Neural crest cell (in vitro differentiated cells): ENCODE measurements at places on chromosomes 6 and 20.

- DNase-seq, result no peak
Measured at GRCh38 chr6:148650941-148651505, 95.8 kb upstream of the UST start.

- DNase-seq, result no peak
Measured at GRCh38 chr6:34580707-34581560, 24.8 kb upstream of the SPDEF start.

DNA sequence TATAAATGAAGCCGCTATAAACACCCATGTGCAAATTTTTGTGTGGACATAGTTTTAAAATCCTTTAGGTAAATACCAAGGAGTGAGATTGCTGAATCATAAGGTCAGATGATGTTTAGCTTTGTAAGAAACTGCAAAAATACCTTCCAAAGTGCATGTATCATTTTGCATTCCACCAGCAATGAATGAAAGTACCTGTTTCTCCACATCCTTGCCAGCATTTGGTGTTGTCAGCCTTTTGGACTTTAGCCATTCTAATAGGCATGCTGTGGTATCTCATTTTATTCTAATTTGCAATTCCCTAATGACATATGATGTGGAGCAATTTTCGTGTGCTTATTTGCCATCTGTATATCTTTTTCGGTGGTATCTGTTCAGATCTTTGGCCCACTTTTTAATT lies 93.7 kb downstream of the GCLC start:
- no peak for DNase-seq

- DNase-seq, result no peak
Measured at GRCh38 chr20:62056975-62057374, 8.7 kb downstream of the TAF4 start.

GRCh38 chr20:19868441-19868840 lies 110.4 kb downstream of the RIN2 start:
- DNase-seq, result no peak

DNA sequence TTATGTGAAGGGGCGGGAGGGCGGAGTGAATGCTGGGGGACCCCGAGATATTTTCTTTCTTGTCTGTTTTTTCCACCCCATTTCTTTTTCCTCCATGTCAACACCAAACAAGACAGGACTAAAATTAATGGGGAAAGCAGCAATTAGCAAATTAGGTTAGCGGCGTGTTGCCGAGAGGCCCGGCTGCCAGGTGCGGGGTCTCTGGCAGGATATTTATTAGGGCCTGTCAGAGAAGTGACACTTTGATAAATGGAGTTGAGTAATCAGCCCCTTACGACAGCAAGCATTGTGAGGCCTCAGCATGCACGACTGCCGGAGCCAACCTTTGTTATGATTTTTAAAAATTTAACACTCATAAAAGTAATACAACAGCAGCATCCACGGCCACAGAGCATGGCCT lies 193.8 kb downstream of the DHX35 start:
- no peak for DNase-seq

- DNase-seq, result no peak
Measured at GRCh38 chr6:55379471-55379870, 52.2 kb downstream of the GFRAL start.

GRCh38 chr20:41587523-41587922 lies 30.7 kb downstream of the CHD6 start:
- no peak for DNase-seq

DNA sequence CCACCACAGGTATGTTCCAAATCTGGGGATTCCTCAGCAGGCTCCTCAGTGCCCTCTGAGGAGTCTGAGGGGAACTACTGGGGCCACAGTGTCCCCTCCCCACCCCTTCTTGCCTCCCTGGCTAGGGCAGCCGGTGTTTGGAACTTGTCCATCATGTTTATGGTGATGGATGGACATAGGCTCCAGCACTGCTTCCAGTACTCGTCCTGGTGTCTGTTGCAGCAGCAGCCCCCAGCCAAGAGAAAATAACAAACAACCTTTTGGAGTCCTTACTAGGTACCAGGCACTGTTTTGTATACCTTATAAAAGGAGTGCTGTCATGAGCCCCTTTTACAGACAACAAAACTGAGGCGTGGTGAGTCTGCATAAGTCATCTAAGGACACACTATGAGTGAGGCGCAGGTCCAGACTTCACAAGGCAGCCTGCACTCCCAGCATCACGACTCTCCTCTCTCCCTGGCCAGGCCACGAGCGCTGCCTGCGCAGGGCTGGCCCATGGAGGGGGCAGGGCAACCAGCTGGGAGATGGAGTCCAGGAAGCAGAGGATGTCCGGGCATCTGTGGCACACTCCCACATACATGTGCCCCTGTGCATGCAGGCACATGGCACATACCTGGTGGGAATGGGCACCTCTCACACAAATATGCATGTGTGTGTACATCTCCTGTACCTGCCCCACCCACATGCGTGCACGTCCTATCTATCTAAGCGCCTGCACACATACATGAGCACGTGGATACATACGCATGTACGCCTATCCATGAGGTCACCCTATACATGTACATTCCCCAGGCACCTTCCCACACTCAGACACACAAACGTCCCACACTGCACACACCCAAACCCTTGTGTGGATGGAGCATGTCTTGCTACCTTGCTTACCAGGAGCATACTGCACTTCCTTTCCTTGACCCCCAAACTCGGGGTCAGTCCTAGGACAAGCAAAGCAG lies 152.7 kb downstream of the VEGFA start:
- no peak for DNase-seq

DNA sequence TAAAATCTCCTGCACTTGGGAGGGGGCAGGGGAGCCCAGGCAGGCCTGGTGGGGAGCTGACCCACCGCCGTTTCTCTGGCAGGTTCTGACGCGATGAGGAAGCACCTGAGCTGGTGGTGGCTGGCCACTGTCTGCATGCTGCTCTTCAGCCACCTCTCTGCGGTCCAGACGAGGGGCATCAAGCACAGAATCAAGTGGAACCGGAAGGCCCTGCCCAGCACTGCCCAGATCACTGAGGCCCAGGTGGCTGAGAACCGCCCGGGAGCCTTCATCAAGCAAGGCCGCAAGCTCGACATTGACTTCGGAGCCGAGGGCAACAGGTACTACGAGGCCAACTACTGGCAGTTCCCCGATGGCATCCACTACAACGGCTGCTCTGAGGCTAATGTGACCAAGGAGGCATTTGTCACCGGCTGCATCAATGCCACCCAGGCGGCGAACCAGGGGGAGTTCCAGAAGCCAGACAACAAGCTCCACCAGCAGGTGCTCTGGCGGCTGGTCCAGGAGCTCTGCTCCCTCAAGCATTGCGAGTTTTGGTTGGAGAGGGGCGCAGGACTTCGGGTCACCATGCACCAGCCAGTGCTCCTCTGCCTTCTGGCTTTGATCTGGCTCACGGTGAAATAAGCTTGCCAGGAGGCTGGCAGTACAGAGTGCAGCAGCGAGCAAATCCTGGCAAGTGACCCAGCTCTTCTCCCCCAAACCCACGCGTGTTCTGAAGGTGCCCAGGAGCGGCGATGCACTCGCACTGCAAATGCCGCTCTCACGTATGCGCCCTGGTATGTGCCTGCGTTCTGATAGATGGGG lies 3.0 kb downstream of the PRND start:
- DNase-seq, result no peak

- DNase-seq, result peak; percentile 52
Measured at GRCh38 chr6:158818581-158819212, 471 bp downstream of the EZR start.

- DNase-seq, result no peak
Measured at GRCh38 chr20:6240059-6240458, 117.2 kb upstream of the FERMT1 start.

DNA sequence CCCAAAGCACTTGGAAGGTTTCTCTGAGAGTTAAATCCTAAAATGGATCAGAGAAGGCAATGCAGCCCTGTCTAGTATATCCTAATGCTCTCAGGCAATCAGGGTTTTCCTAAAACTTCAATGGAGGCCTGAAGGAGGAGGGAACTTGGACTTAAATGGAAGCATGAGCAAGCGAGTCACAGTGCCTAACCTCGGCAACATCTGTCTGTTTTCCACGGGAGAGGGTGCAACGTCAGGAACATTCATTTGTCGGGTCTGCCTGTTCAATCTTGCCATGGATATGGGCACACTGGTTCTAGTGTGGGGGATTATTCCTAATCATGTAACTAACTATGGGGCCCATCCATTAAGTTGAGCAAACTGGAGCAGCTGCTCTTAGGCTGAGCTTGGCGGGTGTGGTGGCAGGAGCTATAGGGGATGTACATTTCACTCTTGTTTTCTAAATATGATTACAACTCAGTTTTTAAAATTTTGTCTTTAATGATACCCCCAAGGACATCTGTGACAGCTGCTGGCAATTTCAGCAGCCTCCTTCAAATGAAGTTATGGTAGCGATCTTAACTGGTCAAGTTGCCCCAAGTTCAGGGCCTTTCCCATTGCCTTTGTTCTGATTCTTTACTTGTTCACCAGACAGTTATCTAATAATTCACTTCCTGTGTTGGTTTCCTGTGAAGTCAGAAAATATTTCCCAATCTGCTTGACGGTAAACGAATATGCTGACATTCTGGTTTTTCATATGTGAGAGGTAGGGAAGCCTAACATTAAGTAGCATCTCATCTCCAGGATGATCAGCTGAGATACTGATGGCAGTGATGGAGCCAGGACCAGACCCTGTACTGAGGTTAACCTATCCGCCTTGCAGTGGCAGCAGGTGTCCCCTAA lies 21.6 kb downstream of the DSE start:
- no peak for DNase-seq

DNA sequence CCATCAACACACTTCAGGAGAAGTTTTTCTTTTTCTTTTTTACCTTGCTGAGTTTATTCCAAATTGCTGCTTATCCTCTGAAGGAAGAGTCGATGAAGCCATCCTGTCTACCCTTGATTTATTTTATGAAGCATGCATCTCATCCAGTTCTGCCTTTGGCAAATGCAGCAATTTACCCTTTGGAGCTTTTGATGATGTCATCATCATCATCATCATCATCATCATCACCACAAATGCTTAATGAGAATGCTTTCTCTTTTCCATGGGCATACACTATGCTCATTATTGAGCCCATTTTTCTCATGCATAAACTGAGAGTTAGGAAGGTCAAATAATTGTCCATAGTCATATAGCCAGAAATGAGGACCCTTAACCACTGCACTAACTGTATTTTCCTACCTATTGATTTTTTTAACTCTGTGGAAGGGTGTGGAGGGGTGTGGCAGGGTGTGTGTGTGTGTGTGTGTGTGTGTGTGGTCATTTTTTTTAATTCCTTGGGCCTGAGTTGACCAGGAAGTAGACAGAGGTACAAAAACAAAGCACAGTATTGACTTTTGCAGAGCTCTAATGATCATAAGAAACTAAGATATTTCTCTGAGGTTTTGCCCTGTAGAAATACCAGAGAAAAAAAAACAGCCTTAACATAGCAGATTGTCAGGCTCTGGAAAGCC lies 82.8 kb downstream of the COL9A1 start:
- DNase-seq, result no peak

GRCh38 chr20:5748246-5748645 lies 2.0 kb upstream of the SHLD1 start:
- DNase-seq, result no peak

- no peak for DNase-seq
Measured at GRCh38 chr20:9516234-9516871, 2.0 kb downstream of the LAMP5 start.

DNA sequence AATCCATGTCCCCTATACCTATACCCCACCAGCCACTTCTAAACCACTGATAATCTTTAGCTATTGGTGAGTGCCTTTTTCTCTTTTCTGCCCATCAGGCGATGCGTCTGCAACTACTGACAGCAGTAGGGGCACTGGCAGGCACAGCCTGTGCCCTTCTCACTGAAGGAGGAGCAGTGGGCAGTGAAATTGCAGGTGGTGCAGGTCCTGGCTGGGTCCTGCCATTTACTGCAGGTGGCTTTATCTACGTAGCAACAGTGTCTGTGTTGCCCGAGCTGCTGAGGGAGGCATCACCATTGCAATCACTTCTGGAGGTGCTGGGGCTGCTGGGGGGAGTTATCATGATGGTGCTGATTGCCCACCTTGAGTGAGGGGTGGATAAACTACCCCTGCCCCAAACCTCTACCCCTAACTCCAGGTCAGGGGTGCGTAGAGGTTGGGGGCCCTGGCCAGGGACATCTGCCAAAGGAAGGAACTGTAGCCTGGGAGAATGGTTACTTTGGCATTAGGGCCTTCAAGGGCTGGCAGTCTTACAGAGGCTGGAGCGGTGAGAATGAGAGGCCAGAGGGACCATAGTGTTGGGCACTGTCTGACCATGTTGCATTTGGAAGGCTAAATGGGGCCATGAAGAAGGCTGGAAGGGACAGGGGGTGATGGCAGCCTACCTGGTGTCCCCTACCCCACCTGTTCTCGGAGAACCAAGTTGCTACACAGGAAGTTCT lies 851 bp upstream of the HSD17B8 start:
- no peak for DNase-seq

GRCh38 chr20:20664795-20665589 lies 47.5 kb downstream of the RALGAPA2 start:
- no peak for DNase-seq

GRCh38 chr6:81172056-81172740 lies 580.3 kb downstream of the TENT5A start:
- no peak for DNase-seq

DNA sequence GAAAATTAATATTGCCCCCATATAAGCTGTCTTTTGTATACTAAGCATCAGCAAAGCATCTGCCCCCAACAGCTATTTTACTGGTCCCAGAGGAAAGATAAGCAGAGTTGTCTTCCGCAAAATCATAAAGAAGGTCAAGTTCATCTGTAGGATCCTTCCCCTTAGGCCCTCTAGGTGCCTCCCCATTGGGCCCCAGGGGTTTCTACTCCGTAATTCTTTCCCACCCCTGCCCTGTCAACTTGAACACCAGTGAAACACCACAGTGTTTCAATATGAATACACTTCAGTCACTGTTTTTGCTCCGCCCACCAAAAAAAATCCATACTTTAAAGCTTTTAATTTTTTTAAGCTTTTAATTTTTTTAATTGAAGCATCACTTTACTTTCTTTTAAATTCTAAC lies 159.2 kb downstream of the ATXN1 start:
- no peak for DNase-seq

DNA sequence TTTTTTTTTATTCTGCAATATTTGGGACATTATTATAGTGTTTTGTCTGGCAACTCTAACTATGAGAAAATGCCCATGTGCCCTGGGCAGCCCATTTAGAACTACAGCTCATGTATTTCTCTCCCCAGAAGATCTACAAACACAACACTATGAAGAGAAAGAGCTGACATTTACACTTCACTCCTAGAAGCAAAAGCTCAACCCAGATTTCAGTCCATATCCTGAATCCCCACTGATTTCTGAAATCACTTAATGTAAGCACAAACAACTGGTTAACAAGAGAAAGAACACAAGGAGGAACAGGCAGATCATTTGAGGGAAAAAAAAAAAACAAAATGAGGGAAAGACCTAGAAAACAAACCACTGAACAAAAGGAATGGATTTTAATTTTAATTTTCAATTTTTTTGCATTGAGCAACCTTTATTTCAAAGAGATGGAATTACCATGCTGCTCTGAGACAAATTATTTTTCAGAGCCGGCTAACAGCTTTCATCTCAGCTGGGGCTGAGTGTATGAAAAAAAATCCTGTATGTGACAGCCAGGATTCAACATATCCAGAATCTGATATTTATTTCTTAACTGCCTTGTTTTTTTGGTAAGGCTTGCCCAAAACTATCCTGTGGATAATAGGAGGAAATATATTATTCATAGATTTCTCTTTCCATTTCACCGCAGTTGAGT lies 32.5 kb downstream of the KIAA0319 start:
- DNase-seq, result no peak
